ENCODE measurements at places on chromosomes 16 and 17.

- DNase-seq: no peak
Measured at GRCh38 chr17:33798308-33798707, 456.8 kb upstream of the CCL2 start.

DNA sequence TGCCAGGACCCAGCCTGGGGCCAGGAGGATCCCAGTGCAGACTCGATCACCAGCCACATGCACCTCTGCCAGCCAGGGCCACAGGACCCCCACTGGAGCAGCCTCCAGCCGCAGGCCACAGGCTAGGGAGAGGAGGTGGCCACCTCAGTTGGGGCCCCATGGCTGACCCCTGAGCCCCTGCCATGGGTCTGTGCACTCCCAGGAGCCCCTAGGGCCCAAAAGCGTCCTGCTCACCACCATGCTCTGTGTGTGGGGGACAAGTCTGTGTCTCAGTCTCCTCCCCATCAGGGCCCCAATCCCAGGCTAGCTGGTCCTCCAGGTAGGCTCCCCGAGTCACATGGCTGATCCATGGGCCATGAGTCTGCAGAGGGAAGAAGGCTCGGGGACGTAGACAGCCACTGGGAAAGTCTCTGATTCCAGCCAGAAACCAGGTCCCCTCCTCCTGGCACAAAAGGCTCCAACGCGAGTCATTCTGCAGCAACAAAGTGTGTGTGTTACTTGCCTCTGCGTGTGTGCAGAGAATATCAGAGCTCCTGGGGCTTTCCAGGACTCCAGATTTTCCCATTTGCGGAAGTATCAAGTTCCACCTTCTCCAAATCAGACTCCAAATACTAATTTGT lies 6.1 kb upstream of the PRSS8 start:
- DNase-seq: no peak

DNA sequence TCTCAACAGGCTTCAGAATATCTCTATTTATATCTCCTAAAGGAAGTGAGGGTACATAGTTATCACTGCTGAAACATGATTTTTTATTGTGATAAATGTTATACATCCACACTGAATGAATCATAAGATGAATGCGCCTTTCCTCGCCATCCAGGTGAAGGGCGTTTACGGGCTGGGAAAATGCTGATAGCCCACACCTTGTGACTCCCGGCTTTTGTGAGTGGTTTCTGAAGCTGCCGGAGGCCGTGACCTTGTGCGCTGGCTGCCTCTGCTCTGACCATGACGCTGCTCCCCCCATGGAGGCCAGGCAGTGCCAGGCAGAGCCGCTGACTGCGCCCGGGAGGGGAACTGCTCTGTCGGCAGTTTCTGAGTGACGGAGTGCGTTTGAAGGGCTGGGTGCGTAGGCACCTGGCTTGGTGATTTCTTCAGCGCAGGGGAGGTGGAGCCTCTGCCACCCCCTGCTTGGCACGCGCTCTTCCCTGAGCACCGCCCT lies 97.2 kb downstream of the RAP1GAP2 start:
- no peak for DNase-seq

DNA sequence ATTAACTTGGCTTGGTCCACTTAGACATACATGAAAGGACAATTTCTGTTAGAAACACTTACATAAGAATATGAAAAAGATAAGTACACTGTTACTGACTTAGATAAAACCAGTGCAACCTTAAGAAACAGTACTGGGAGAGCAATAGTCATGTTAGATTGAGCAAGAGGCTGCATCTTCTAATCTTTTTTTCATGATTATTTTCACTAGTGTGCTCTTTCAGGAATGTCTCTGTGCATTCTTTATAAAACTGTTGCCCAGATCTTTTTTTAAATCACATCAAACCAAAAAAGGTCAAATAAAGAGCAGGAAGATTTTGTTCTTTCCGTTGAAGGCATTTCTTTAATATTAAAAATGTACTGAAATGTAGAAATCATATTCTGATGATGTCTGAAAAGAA lies 100.7 kb upstream of the AXIN2 start:
- DNase-seq: no peak

DNA sequence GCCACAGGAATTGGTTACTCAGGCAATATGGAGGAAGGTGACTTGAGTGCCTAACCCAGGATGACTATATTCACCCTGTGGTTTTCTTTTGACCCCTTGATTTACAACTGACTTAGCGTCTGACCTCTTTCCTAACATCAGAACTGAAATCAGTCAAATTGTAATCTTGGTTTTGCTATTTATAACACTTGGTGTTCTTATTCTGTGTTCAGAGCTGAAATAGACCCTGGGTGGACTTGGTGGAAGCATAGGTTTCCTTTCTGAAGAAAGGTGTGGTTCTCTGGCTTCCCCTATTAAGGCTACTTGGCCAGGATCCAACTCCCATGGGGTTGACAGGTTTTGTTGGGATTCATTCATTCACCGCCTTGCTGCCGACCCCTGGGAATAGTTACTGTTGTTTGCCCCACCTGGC lies 80.8 kb downstream of the CLEC16A start:
- no peak for DNase-seq

- no peak for DNase-seq
Measured at GRCh38 chr17:50872710-50873424, 6.7 kb upstream of the TOB1 start.

All from esophagus squamous epithelium (tissue), 5 donors.